ENCODE measurements at places on chromosomes 16 and 17. TPM values are rescaled to one million over a fixed set of nuclear protein-coding genes. Genes with fewer than 3 reads are reported as not detected.
A peak's percentile ranks its signal among the peaks of the same experiment; 100 is the strongest.

Gene DHRS7C
- not detected for total RNA-seq

Gene ZNF48
- 2.8 TPM for total RNA-seq

GRCh38 chr16:73047536-73048291, at the start of gene ZFHX3:
Gene ZFHX3, minus strand, starts transcription at chr16:73048128. Its CDS starts 87,983 bp downstream, at chr16:72960145.
- H3K4me1 ChIP-seq = peaks cover 85% of the 10 kb centered on the region
- no peaks in the 10 kb centered on the region for H3K27me3 ChIP-seq
- no peaks in the 10 kb centered on the region for H3K36me3 ChIP-seq
- peak within 1 kb of the TSS; percentile 91 for H3K4me3 ChIP-seq
- DNase-seq = no peak

Gene TAOK1
- 39.9 TPM for total RNA-seq

Gene CCL11
- not detected for total RNA-seq

Gene KLHL11
- total RNA-seq = 11.8 TPM

GRCh38 chr16:84826558-84826941, 6.8 kb downstream of the CRISPLD2 start:
- H3K27ac ChIP-seq = peak overlapping the region; percentile 93
- no peaks in the 10 kb centered on the region for H3K36me3 ChIP-seq
- peaks cover 29% of the 10 kb centered on the region for H3K27me3 ChIP-seq

Gene GPR142
- total RNA-seq = 0.38 TPM

- DNase-seq = no peak
- H3K27me3 ChIP-seq = no peaks in the 10 kb centered on the region
- H3K36me3 ChIP-seq = no peaks in the 10 kb centered on the region
Observed at GRCh38 chr16:78984887-78985464, 615.6 kb downstream of the MAF start.

- H3K27ac ChIP-seq = peak within 1 kb of the TSS; percentile 80
- no peaks in the 10 kb centered on the region for H3K27me3 ChIP-seq
- peaks cover 17% of the 10 kb centered on the region for H3K4me1 ChIP-seq
- H3K36me3 ChIP-seq = peaks cover 42% of the 10 kb centered on the region
Observed at GRCh38 chr16:67191995-67192681, at the start of gene E2F4. Gene E2F4, plus strand, starts transcription at chr16:67192155. Its CDS starts 73 bp downstream, at chr16:67192228.

DNA sequence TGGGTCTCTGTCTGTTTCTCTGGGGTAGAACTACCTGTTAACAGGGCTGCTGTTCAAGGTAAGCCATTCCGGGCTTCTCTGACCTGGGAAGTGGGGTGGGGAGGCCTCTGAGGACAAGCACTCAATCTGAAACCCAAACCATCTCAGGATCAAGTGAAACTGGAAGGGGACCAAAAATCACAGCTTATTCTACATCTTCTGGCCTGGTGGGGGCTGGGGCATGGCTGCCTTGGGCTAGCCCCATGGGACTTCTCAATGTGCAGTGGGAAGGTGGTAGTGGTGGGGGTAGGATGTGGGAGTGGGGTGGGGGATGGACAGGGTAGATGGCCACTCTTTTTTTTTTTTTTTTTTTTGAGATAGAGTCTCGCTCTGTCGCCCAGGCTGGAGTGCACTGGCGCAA, 5.5 kb downstream of the FLOT2 start:
- H3K36me3 ChIP-seq = peaks cover 4% of the 10 kb centered on the region
- H3K27ac ChIP-seq = no peak overlapping the region
- H3K4me3 ChIP-seq = no peak overlapping the region
- DNase-seq = no peak

GRCh38 chr17:57463103-57463885, 207.0 kb downstream of the MSI2 start:
- H3K36me3 ChIP-seq = no peaks in the 10 kb centered on the region
- H3K4me1 ChIP-seq = no peaks in the 10 kb centered on the region
- no peak for DNase-seq
- H3K27me3 ChIP-seq = no peaks in the 10 kb centered on the region

Gene SOST
- not detected for total RNA-seq

Gene ZP2
- not detected for total RNA-seq

GRCh38 chr17:35981908-35982330, 622 bp upstream of the CCL16 start:
- no peak overlapping the region for H3K27ac ChIP-seq
- DNase-seq = no peak
- H3K36me3 ChIP-seq = no peaks in the 10 kb centered on the region

GRCh38 chr17:41211845-41212466, 14.5 kb upstream of the KRTAP9-2 start:
- H3K36me3 ChIP-seq = no peaks in the 10 kb centered on the region
- H3K27ac ChIP-seq = no peak overlapping the region
- no peaks in the 10 kb centered on the region for H3K27me3 ChIP-seq
- H3K4me1 ChIP-seq = peaks cover 9% of the 10 kb centered on the region
- no peak overlapping the region for H3K4me3 ChIP-seq

Gene KRTAP4-9
- not detected for total RNA-seq

- H3K4me1 ChIP-seq = no peaks in the 10 kb centered on the region
- H3K27me3 ChIP-seq = no peaks in the 10 kb centered on the region
- no peak overlapping the region for H3K4me3 ChIP-seq
- H3K36me3 ChIP-seq = no peaks in the 10 kb centered on the region
- no peak for DNase-seq
- no peak overlapping the region for H3K27ac ChIP-seq
Observed at GRCh38 chr17:72927146-72927545, 165.3 kb downstream of the SLC39A11 start.

- H3K27me3 ChIP-seq = no peaks in the 10 kb centered on the region
- H3K4me1 ChIP-seq = no peaks in the 10 kb centered on the region
- no peak for DNase-seq
Observed at GRCh38 chr16:22092143-22092933, at the start of gene VWA3A. Gene VWA3A, plus strand, starts transcription at chr16:22092541. Its CDS starts 97 bp downstream, at chr16:22092638.

DNA sequence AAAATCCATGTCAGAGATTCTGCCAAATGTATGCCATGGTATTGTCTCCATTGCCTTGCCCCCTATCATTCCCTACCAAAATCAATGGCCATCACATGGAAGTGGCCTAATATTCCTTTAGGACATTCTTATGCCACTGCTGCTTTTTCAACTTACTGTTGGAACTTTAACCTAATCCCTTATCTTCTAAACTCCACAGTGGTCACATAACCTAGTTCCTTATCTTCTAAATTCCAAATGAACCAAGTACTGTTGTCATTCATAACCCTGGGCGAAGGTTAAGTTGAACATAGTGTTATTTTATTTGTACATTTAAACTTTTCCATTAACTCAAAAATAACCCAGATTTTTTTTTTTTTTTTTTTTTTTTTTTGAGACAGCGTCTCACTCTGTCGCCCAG, 3.6 kb downstream of the HSF5 start:
- peaks cover 26% of the 10 kb centered on the region for H3K36me3 ChIP-seq
- no peak overlapping the region for H3K27ac ChIP-seq
- H3K4me1 ChIP-seq = peaks cover 9% of the 10 kb centered on the region
- H3K27me3 ChIP-seq = no peaks in the 10 kb centered on the region

- H3K27me3 ChIP-seq = no peaks in the 10 kb centered on the region
- H3K4me1 ChIP-seq = peaks cover 55% of the 10 kb centered on the region
- H3K27ac ChIP-seq = peak overlapping the region; percentile 95
- peak overlapping the region; percentile 89 for H3K4me3 ChIP-seq
Observed at GRCh38 chr17:83080858-83081683, 1.7 kb downstream of the METRNL start.

DNA sequence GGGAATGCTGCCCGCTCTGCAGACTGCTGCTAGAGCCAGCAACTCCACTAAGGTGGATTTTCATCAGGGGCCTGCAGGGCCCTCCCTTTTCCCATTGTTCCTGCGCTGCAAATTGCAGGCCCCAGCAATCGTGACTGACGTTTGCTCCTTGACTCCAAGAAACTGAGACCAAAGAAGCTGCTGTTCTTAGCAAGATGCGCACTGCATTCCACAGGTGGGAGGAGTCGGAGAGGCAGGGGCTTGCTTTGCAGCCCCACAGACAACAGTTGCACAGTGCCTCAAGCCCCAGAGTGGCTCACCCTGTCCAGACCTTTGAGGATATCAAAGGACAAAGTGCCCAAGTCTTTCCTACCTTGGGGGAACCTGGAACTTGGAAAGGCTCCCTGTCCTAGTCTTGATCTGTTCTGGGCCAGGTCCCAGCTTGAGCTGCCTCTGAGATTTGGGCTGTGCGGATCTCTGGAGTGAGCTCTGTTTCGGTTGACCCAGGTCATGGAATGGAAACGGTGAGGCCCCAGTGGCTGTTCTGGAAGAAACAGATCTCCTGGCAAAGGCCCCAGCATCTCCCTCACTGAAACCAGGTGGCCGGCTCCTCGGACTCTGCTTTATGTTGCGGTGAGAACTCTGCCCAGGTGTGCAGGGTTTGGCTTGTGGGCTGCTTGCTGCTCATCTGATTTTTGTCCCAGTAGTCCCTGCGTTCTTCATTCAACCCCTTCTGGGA, 24.9 kb downstream of the PLCD3 start:
- peaks cover 11% of the 10 kb centered on the region for H3K4me1 ChIP-seq
- H3K4me3 ChIP-seq = no peak overlapping the region
- peaks cover 76% of the 10 kb centered on the region for H3K36me3 ChIP-seq
- H3K27me3 ChIP-seq = no peaks in the 10 kb centered on the region

DNA sequence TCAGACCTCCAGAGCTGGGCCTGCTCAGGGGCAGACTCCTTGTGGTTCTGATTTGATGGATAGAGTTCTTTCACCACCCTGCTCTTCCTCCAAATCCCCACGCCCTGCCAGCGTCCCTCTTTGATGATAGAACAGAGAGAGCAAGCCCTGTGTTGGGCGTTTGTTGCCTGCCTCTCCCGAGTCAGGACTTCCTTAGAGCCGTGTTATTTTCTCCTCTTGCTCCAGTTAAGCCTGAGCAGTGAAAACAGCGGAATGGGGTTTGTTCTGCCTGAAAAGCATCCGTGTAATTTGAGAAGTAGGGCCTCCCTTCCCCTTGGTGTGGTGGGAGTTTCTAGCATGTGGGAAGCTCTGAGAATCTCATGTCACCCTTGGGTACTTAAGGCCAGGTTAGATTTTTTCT, 22.1 kb downstream of the TMEM94 start:
- peaks cover 19% of the 10 kb centered on the region for H3K4me1 ChIP-seq
- peaks cover 54% of the 10 kb centered on the region for H3K36me3 ChIP-seq
- DNase-seq = no peak
- H3K4me3 ChIP-seq = no peak overlapping the region

Gene BCKDK
- 35.5 TPM for total RNA-seq

DNA sequence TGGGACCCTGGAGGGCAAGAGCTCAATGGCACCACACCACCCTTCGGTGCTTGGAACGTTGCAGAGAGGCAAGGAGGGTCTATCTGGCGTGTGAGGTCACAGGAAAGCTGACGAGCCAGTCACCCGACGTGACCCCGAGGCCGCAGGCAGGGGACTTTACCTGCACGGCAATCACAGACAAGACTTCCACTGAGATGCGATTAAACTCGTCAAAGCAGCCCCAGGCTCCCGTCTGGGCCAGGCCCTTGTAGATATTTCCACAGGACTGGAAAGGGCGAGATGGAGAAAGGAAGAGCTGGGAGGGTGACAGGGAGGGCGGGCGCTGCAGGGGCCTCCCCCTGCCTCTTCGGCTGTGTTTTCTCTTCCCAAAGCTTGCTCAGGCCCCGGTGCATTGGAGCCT, 78.3 kb downstream of the DNAH17 start:
- no peak for DNase-seq
- no peak overlapping the region for H3K4me3 ChIP-seq
- H3K27ac ChIP-seq = no peak overlapping the region

- H3K27me3 ChIP-seq = no peaks in the 10 kb centered on the region
- no peak overlapping the region for H3K27ac ChIP-seq
- no peak overlapping the region for H3K4me3 ChIP-seq
- peaks cover 22% of the 10 kb centered on the region for H3K4me1 ChIP-seq
- peaks cover 2% of the 10 kb centered on the region for H3K36me3 ChIP-seq
Observed at GRCh38 chr17:36613155-36613554, 11.8 kb downstream of the MRM1 start.

GRCh38 chr16:27689711-27690110, 139.8 kb downstream of the KATNIP start:
- H3K27ac ChIP-seq = no peak overlapping the region
- no peak overlapping the region for H3K4me3 ChIP-seq
- H3K36me3 ChIP-seq = no peaks in the 10 kb centered on the region
- DNase-seq = no peak

Gene OR4D1
- total RNA-seq = not detected

GRCh38 chr16:29816694-29817441, 916 bp downstream of the PAGR1 start:
- no peak for DNase-seq
- H3K27ac ChIP-seq = peak overlapping the region; percentile 93
- H3K36me3 ChIP-seq = no peaks in the 10 kb centered on the region
- peaks cover 43% of the 10 kb centered on the region for H3K4me1 ChIP-seq

GRCh38 chr17:76130473-76130872, 10.6 kb downstream of the FOXJ1 start:
- DNase-seq = no peak
- peaks cover 48% of the 10 kb centered on the region for H3K27me3 ChIP-seq
- H3K4me3 ChIP-seq = no peak overlapping the region

Gene CASKIN1
- total RNA-seq = not detected

GRCh38 chr17:44522883-44523671, 19.9 kb upstream of the GPATCH8 start:
- H3K27me3 ChIP-seq = no peaks in the 10 kb centered on the region
- H3K36me3 ChIP-seq = no peaks in the 10 kb centered on the region
- no peak overlapping the region for H3K4me3 ChIP-seq
- no peak overlapping the region for H3K27ac ChIP-seq

- H3K4me1 ChIP-seq = no peaks in the 10 kb centered on the region
- no peak overlapping the region for H3K4me3 ChIP-seq
- peaks cover 26% of the 10 kb centered on the region for H3K36me3 ChIP-seq
- H3K27me3 ChIP-seq = no peaks in the 10 kb centered on the region
Observed at GRCh38 chr16:84478172-84478947, 26.1 kb downstream of the MEAK7 start.

DNA sequence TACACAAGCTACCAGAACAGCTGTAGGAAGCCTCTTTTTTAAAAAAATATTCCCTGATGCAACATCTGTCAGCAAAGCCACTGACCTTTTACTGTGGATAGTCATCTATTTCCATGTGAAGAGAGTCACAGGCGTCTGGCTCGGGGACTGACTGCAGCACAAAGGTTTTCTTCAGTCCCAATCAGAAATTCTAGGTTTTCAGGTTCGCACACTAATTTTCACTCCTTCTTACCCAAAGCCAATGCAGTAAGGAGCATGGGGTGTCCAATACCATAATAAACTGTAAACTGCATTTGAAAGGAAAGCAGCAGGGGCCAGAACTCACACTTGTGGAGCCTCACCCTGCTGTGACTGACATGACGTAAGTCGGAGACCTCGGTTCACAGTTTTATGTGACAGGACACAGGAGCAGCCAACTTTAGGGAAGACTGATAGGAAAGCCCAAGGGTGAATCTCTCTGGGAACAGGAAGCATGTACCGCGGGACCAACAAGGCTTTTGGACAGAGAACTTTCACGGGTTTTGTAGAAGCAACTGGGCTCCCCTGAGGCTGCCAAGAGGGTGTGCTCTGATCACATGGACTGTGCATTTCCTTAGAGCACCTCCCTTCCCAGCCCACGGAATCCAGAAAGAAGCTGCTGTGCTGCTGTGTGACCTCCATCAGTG, 9.1 kb upstream of the TMEM100 start:
- peak overlapping the region; percentile 23 for H3K4me3 ChIP-seq
- no peak for DNase-seq
- no peaks in the 10 kb centered on the region for H3K27me3 ChIP-seq
- H3K27ac ChIP-seq = peak overlapping the region; percentile 68

- no peak overlapping the region for H3K4me3 ChIP-seq
- no peaks in the 10 kb centered on the region for H3K27me3 ChIP-seq
- H3K36me3 ChIP-seq = no peaks in the 10 kb centered on the region
- DNase-seq = no peak
Observed at GRCh38 chr16:86942151-86943051, 364.1 kb downstream of the FOXL1 start.

GRCh38 chr17:33113991-33114370, 122.3 kb downstream of the SPACA3 start:
- DNase-seq = no peak
- H3K36me3 ChIP-seq = no peaks in the 10 kb centered on the region
- H3K4me1 ChIP-seq = peaks cover 10% of the 10 kb centered on the region
- no peak overlapping the region for H3K27ac ChIP-seq
- no peaks in the 10 kb centered on the region for H3K27me3 ChIP-seq
